ENCODE measurements at places on chromosomes 12 and 14. TPM values are rescaled to one million over a fixed set of nuclear protein-coding genes. Genes with fewer than 3 reads are reported as not detected.

DNA sequence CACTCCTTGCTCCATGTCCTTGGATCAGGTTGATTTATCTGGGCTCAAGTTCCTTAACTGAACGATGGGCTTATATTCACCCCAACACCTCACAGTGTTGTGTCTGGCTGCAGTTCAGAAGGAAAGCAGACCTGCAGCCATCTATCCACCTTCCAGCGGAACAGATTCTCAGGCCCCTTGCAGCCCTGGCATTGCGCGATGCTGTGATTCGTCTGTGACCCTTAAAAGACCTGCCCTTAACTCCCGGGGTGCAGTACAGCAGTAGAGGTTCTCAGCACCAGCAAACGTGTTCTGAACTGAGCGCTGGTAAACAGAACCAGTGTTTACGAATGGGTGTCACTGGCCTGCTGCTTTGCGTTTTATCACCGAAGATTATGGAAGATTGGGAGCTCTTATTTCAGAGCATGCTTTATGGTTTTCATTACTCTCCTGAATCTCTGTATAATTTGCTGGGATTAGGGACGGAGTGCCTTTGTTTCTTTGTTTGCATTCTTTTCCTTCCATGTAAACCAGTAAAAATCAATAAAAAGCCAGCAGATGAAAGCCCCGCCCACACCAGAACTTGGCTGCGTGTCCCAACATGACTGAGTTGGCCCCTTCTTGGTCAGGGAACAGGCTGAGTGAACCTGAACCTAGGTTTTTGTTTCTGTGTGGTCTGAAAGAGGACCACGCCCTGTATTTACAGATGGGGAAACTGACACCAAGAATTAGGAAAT, 286.7 kb upstream of the CRY1 start:
- no peak for DNase-seq

DNA sequence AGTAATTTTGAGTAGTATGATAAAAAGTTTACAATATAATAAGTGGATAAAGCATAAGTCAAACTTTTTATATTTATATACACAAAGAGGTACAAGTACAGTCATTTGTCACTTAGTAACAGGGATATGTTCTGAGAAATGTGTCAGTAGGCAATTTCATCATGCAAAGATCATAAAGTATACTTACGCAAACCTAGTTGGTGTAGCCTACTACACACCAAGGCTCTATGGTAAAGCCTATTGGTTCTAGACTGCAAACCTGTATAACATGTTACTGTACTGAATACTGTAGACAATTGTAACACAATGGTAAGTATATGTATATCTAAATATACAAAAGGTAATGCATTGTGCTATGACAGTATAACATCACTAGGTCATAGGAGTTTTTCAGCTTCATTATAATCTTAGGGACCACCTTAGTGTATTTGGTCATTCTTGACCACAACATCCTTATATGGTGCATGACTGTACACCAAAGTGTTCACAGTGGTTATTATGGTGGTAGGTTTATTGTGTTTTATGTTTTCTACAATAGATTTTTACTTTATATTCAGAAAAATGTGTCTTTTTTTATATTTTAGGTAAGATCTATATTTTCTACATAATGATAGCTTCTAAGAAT, 14.9 kb upstream of the SCFD1 start:
- DNase-seq, result no peak

DNA sequence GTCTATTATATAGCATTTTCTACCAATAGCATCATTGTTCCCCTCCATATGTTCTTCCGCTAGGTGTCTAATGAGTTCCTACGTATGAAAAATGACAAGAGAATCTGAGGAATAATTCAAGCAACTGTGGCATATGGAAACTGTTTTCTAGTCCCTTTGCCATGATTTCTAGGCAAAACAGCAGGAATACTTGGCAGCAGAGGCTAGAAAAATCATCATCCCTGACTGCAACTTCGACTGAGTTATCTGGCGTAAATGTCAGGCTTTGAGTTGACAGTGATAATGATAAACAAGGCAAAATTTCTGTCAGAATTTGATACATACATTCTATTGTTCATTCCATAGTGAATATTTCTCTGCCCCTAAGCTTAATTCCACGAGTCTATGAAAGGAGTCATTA, 572.8 kb upstream of the USP15 start:
- no peak for DNase-seq

The CCDC198 gene
- total RNA-seq, result not detected

Data from Panc1 (cell line).